EL (cell line): ENCODE measurements at places on chromosomes 3 and 15.
A peak's percentile ranks its signal among the peaks of the same experiment; 100 is the strongest.

- no peak for DNase-seq
Observed at GRCh38 chr3:148243609-148244008, 454.1 kb upstream of the AGTR1 start.

GRCh38 chr15:62524848-62525247 lies 359.8 kb upstream of the C2CD4B start:
- peak; percentile 13 for DNase-seq

DNA sequence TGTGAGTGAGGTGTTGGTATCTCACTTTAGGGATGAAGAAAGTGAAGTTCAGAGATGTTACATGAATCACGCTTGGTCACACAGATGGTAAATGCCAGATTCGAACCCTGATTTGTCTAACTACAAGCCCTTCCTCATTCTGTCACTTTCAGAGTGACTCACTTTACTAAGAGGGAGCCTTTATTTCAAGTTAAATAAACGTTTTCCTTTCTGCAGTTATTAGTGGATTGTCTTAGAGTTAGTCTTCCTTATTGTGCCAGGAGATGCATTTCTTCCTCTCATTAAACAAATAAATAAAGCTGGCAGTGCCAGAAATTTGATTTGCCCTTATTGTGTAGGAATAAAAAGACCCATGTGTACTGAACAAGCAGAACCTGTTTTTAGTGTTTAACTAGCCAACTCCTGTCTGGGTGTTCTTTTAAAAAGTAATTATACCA lies 162.5 kb downstream of the AKAP13 start:
- peak; percentile 11 for DNase-seq

- peak; percentile 92 for DNase-seq
Observed at GRCh38 chr3:119831941-119832371, 50.1 kb downstream of the NR1I2 start.

DNA sequence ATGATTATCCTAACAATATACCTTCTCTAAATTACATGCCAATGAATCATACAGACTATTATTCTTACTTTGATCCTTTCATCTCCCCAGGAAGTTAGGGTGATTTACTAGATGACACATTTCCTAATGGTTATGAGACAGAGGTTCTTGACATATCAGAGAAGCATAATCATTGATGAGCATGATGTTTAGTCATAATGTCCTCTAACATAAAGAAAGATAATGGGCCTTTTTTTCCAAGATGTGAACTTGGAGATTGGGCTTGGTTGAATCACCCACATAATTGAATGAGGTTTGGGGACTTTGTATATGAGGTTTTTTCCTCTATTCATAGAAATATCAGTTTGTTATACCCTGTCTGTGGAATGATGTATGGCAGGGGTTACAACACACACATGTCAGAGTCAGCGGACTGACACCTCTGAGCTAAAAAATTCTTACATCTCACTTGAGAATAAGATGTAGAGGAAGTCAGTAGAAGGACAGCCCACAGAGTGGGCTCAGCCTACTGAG lies 69.7 kb upstream of the DCBLD2 start:
- DNase-seq, result peak; percentile 93

DNA sequence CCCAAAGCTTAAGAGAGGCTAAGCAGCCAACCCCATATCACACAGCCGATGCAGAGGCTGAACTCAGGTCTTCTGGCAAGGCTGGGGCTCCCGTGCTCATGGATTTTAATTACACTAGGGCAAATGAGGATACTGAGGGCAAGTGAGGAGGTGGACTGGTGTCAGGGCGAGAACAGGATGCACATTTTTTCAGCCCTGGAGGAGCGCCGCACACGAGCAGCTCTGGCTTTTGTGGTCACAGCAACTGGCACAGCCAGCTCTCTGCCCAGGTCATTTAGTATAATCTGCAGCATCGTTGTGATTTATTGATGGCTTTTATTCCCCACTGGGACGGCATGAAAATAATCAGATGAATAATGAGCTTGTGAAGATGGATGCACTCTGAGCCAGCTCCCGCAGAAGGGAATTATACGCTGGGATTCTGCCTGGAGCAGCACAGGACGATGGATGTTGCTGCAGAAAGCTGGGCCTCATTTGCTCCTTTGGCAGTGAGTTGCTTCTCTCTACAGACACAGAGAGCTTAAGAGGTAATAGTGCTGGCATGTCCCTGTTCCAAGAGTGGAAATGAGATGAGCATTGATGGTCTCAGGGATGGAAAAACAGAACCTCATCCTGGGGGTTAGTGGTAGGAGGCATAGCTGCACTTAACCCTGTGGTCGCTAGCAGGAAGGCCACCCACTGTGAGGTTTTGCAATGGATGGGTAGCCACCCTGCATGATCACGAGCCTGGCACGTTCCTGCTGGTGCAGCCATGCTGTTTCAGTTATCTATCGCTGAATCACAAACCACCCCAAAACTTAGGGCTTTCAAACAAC lies 135.4 kb downstream of the UACA start:
- no peak for DNase-seq

DNA sequence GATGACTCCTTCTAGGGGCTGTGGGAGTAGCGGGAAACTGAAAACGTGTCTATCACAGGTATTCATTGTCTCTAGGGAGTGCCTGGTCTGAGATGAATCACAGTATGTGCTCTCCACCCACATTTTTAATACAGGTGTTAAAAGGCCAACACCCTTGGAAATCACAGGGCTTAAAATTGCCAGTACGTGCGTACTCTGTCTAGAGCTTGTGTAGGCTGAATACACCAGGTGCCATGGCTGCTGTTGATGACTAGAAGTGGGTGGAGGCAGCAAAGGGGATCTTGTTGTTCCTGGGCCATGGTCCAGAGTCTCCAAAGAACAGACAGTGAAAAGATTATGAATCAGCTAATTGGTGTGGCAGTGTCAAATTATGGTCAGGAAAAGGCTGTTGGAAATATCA lies 35.1 kb upstream of the P3H2 start:
- no peak for DNase-seq

GRCh38 chr15:23648920-23649515 lies 1.4 kb upstream of the MAGEL2 start:
- DNase-seq, result peak; percentile 1

DNA sequence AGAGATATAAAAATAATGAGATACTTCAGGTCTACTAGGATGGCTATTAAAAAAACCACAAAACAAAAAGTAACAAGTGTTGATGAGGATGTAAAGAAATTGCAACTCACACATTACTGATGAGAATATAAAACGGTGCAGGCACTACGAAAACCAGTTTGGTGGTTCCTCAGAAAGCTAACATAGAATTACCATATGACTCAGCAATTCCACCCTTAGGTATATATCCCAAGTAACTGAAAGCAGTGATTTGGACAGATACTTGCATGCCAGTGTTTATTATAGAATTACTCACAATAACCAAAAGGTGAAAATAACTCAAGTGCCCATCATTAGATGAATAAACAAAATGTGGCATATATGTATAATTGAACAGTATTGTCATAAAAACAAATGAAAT lies 87.5 kb upstream of the MELTF start:
- no peak for DNase-seq

DNA sequence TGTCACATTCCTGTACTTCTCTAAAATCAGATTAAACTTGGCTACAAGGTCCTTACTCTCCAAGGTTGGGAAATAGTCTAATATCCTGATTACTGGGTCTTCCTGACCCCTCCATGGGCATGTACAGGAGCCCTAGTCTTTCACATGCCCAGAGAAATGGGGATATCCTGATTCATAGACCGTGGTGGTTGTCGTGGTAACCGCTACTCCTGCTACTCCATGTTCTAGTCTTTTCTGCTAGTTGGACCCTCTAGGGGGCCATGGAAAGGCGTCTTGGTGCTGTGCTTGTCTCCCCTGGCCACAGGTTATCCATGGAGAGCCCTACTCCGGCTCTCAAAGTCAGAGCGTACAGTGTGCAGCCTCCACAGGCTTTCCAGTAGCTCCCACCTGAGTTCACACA lies 13.1 kb upstream of the ZBTB38 start:
- no peak for DNase-seq

GRCh38 chr15:39854161-39854560 lies 65.9 kb downstream of the GPR176 start:
- DNase-seq, result peak; percentile 57

DNA sequence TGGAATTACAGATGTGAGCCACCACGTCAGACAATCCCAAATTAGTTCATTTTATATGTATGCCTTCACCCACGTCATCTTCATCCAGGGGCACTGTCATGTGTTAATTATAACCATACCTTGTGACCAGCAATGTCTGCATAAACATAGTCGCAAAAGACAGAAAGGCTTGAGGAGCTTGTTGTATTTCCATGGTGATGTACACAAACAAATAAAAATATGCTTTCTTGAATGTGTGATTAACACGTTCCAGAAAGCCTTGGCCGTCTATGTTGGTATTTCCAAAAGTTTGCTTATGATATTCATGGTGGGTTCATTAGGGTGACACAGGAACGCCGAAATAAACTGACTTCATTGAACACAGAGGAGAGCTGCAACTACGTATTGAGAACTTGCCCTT lies 524.7 kb upstream of the ZNF717 start:
- DNase-seq, result no peak

DNA sequence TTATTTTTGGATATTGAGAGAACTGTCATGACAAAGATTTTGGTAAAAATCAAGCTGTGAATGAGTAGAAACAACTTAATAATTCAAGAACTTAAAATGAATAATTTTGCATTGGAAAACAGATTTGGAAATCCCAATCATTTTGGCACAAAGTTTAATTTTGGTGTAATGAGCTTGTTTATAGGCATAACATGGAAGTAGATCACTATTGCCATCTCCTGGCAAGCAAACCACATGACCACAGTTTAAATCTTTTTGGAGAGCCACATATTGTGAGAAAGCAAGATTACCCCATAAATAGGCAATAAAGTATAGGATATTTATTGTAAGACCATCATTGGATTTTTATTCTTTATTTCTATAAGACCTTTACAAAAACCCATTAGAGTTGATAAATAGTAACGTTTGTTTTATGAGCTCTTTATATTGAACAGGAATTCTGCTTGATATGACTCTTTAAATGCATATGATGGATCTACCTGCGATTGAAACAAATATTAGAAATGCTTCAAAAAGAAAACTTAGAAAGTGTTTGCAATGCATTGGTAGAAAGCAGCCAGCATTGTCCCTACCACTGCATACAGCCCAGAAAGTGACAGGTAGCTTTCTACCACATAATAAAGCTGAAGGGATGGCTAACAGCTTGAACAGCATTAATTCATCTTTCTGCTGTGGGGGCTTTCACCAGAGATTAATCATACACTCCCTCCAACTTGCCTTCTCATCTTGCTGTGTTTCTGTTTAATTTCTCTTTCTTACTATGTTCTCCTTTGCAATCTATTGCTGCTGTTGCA lies 766.8 kb downstream of the TBL1XR1 start:
- DNase-seq, result peak; percentile 51

GRCh38 chr3:38836561-38836960 lies 20.5 kb upstream of the SCN10A start:
- no peak for DNase-seq

GRCh38 chr3:133191818-133192217 lies 153.6 kb downstream of the TMEM108 start:
- DNase-seq, result no peak

GRCh38 chr3:129199366-129199765 lies 15.7 kb upstream of the CNBP start:
- DNase-seq, result no peak

DNA sequence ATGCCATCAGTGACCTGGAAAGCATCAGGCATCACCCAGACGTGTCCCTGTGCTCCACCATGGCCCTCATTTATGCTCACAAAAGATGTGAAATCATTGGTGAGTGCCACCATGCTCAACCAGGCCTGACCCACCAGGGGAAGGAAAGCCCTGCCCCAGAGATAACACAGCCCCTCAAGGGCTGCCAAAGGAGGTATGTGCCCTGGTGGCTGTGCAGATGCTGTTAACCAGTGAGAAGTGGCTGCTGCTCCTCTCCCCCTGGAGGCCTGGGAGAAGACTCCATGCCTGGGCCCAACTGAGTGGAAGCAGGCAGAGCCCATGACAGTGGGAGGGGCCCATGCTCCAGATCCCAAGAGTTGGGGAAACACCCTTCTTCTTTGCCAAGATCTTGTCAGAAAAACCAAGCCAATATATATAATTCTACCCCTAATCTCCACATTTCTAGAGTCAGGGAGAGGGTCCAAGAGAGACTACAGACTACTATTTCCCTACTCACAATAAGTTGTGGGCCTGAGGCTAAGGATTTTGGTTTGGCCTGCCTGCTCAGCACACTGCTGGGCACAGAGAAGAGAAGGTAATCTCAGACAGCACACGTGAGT lies 2.7 kb downstream of the TTC21A start:
- DNase-seq, result no peak

- DNase-seq, result no peak
Observed at GRCh38 chr3:72663429-72663828, 184.8 kb downstream of the SHQ1 start.

DNA sequence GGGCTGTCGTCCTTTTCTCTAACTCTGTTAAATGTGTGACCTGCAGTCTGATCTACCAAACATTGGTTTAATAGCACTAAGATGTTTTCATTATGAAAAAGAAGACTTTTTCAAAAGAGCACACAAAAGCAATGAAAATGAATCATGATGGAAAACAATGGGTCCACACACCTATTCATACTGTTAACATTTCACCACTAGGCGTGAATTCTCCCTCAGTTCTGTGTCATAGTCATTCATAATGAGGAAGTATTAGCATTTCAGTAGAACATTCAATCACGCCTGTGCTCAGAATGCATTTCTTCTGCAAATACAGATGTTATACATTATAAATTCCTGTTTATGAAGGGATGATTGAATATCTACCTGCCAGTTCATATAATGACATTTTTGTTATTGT lies 35.9 kb downstream of the EIF4E3 start:
- DNase-seq, result no peak
